ENCODE measurements at places on chromosomes 7 and 10. TPM values are rescaled to one million over a fixed set of nuclear protein-coding genes. Genes with fewer than 3 reads are reported as not detected.
A peak's percentile ranks its signal among the peaks of the same experiment; 100 is the strongest.

DNA sequence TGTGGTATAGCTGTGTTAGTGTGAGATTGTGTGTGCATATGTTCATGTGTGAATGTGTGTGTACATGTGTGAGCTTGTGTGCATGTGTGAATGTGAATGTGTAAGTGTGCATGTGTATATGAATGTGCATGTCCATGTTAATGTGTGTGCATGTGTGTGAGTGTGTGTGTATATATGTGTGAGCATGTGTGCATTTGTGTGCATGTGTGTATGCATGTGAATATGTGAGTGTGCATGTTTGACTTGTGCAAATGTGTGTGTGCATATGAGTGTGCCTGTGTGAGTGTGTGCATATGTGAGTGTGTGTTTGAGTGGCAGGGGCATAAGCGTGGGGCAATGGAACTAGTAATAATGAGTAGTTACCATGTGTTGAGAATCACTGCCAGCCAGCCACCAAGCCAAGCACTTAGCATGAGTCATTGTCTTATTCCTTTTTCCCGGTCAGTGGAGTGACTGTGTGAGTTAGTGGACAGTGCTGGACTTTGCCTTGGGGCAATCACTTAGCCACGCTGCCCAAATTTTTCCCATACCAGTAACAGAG, 46.3 kb upstream of the SHH start:
- no peak for DNase-seq

Gene NYAP1
- 0.37 TPM for total RNA-seq

Gene STOX1
- 0.32 TPM for total RNA-seq

DNA sequence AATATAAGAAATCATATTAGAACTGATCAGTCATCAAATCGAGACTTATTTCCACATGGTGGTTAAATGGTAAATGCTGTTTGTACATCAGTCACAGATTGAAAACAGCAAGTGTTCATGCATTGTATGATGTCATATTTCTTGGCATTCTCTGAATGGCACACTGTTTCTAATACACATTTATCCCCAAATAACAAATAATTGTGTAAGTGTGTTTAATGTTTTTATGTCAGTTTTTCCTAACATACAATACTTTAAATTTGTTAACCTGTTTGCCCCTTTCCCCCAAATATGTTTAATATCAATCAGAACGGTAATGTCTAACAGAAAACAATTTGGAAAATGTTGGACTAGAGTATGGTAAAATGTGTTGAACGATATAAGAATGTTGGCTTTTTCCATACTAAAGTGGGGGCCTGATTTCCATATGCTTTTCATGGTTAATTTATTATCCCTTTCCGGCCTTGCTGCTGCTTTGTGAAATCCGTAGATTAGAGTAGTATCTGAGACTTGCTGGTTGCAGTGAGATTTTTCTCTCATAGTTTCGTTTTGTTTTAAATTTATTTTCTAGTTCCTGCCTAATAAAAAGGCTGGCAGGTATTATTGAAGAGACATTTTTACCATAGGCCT, 23.7 kb downstream of the RAB18 start:
- DNase-seq: no peak

- DNase-seq: no peak
Observed at GRCh38 chr7:110977127-110977737, 113.7 kb upstream of the LRRN3 start.

Gene CRYGN
- total RNA-seq: 0.22 TPM

GRCh38 chr10:30083934-30084333, 24.5 kb upstream of the JCAD start:
- no peak for DNase-seq

Gene SYT15B
- total RNA-seq: 0.15 TPM

Gene TUBB8
- total RNA-seq: not detected

DNA sequence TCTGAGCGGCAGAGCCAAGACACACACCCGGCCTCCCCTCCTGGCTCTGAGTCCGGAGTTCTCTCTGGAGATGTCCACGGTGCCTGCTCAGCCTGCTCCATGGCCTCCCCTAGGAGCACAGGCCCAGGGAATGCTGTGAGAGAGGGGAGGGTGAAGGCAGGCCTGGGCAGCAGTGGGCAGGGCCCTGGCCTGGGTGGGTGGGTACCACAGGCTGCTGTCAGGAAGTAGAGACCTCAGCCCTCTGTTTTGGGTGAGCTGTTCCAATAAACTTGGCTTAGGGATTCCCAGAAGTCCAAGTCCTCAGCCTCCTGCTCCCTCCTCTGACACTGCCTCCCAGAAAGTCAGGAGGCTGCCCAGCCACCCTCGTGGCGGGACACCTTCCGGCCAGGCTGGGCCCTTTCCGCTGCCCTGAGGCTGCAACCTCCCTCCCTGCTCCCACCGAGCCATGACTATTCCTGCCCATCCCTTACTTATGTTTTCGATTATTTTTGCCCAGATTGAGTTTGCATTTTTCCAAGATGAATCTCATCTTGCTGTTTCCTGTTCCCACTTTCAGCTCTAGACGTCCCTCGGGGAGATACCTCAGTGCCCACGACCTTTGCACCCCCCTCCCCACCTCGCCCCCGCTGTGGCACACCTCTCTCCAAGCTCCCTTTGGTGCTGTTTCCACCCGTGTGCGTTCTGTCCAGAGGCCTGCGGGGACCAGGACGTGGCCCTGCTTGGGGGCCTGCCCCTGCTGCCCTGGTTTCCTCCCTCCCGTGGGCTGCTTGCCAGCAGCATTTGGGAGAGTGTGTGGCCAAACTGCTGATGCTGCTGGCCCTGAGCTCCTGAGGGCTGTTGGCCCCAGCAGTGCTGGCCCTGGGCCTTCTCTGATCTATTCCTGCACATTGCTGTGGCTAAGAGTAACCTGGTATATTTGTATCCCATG, 5.8 kb upstream of the POLM start:
- DNase-seq: no peak

DNA sequence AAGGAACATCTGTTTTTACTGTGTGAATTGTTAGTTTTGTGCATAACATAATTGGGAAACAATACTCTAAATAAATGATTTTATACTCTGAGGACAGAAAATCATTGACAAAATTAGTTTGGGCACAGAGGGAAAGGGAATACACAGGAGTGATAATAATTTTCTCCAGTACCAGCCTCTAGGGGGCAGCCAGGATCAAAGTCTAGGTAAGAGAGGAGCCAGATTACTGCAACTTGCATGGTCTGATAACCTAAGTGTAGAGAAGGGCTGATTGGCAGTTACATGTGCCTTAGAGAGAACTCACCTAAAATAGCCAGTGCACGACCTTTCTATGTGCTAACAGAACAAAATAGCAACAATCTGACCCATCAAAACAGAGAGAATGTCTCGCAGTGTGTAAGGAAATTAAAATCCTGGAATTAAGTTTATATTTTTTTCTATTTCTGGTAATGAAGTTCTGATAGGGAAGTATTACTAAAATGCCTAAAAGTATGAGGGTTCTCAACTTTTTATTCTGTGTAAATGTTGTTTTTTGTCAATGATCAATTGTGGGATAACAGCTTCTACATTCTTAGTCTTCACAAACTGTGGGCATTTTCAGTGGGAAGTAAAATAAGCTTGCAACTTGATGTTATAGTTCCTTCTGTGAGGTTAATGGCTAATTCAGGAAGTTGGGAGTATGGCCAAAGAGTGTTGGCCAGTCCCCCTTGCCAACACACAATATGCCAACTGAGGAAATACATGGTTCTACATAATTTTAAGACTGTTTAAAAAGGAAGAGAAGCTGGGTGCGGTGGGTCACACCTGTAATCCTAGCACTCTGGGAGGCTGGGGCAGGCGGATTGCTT, 66.4 kb downstream of the EXOC6 start:
- DNase-seq: peak; percentile 14

Gene SPDYE16
- total RNA-seq: not detected

- DNase-seq: no peak
Observed at GRCh38 chr7:36852931-36853330, 128.6 kb upstream of the AOAH start.

All from activated T-helper 1 cell treated with anti-CD3 and anti-CD28 coated beads, Interleukin-12 subunit alpha, Interleukin-12 subunit beta, Interleukin-2, Interleukin-4 antibody, amounts not matched to agents 30 ng/mL and 10 ng/mL and 1 ng/mL, durations not matched to agents 14 hours and 24 hours and 36 hours (primary cell).